ENCODE measurements at places on chromosomes 16 and 17. TPM values are rescaled to one million over a fixed set of nuclear protein-coding genes. Genes with fewer than 3 reads are reported as not detected.
A peak's percentile ranks its signal among the peaks of the same experiment; 100 is the strongest.

The KRT27 gene
- not detected for total RNA-seq

The BPTF gene
- 203 TPM for total RNA-seq

The CLDN7 gene
- 174 TPM for total RNA-seq

The KRTAP9-8 gene
- total RNA-seq, result not detected

The CD300H gene
- total RNA-seq, result not detected

DNA sequence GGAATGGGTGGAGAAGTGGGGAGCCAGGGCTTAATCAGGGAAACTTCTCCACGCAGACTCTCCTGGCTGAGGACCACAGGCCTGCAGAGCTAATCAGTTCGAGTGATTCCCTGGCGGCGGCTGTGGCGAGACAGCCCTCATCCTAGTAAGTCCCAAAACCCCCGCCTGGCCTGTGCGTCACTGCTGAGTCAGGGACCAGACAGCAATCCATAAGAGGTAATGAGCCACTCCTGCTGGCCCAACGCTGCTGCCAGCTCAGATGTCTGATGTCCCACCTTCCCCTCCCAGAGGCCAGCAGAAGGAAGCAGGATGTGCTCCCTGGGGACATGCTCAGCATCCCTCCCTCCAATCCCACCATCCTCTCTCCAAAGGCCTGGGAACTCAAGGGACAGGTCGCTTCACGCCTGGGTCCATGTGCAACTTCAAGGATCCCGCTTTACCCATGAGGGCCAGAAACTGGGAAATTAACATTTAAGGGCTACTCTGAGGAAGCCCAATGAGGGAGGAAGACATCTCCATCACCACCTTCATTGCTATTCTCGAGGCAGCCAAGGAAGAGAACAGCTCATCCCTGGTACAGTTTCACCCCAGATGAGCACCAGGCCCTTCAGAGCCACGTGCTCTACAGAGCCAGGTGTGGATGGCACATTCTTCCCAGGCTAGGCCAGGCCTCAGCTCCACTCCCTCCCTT lies 7.9 kb downstream of the ACLY start:
- no peaks in the 10 kb centered on the region for H3K27me3 ChIP-seq
- no peak for DNase-seq
- no peak overlapping the region for H3K27ac ChIP-seq
- no peaks in the 10 kb centered on the region for H3K4me1 ChIP-seq
- H3K4me3 ChIP-seq, result 0 out of 3 replicates have a peak overlapping the region, but pooled peaks have one; percentile 23

DNA sequence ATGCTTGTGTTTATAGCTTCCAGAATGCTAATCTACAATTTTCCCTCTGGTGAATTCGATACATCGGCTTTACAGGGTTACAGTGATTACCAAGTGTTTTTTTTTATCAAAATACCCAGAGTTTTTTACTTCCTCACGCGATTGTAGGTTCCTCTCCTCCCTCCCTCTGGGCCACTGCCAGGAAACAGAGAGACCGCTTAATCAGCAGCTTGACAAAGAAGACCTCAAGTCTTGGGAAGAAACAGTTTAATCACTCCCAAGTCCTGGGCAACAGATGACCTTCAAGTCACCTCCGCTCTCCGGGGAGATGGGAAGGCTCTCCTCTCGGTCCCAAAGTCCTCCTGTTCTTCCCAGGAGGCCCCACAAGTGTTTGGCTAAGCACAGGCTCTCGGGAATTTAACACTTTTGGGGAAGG lies 23.5 kb downstream of the SMTNL2 start:
- no peaks in the 10 kb centered on the region for H3K4me1 ChIP-seq
- H3K27ac ChIP-seq, result no peak overlapping the region
- no peak overlapping the region for H3K4me3 ChIP-seq
- peak; percentile 27 for DNase-seq
- H3K36me3 ChIP-seq, result no peaks in the 10 kb centered on the region
- H3K27me3 ChIP-seq, result no peaks in the 10 kb centered on the region

DNA sequence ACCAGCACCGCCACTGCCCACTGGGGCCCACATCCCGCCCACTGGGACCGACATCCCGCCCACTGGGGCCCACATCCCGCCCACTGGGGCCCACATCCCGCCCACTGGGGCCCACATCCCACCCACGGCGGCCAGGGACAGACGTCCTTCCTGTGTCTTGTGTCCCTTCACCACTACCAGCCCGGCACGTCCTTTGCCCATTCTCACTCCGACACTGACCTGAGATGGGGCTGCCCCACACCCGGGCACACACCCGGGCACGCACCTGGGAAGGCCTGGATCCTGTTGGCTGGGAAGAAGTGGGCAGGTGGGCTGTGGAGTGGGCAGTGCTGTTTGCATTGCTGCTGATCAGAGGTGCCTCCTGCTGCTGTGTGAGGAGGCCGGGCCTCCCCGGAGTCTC lies 28.4 kb upstream of the GNG13 start:
- no peaks in the 10 kb centered on the region for H3K27me3 ChIP-seq
- H3K27ac ChIP-seq, result no peak overlapping the region
- DNase-seq, result no peak
- H3K36me3 ChIP-seq, result no peaks in the 10 kb centered on the region

DNA sequence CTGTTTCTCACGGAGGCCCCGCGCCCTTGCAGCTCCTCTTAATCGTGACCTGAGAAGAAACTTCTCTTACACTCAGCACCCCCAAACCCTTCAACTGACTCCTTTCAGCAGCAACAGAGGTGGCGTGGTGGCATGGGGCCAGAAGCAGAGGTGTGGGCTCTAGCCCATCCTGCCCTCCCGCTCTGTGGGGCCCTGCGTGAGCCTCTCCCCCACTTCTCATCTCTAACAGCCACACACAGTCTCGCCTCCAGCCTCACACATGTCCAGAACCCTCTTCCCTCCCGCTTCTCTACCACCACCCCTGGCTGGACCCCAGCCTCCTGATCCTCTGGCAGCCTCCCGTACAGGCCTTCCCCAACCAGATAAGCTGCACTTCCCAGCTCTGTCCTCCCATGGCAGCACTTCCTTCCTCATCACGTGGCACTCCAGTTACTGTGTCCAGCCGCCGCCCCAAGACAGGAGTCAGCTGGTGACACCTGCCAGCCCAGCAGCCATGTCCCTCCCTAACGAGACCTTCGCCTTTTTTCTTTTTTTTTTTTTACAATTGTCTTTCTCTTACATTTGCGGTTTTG lies 30.5 kb downstream of the NSMCE1 start:
- no peak overlapping the region for H3K27ac ChIP-seq
- H3K36me3 ChIP-seq, result no peaks in the 10 kb centered on the region
- no peak overlapping the region for H3K4me3 ChIP-seq
- DNase-seq, result no peak
- no peaks in the 10 kb centered on the region for H3K27me3 ChIP-seq

GRCh38 chr17:3864534-3864933 lies 18.5 kb upstream of the NCBP3 start:
- no peaks in the 10 kb centered on the region for H3K27me3 ChIP-seq
- H3K4me3 ChIP-seq, result no peak overlapping the region
- DNase-seq, result no peak
- 0 out of 2 replicates have a peak, but pooled peaks cover 3% of the 10 kb centered on the region for H3K36me3 ChIP-seq
- H3K27ac ChIP-seq, result no peak overlapping the region

DNA sequence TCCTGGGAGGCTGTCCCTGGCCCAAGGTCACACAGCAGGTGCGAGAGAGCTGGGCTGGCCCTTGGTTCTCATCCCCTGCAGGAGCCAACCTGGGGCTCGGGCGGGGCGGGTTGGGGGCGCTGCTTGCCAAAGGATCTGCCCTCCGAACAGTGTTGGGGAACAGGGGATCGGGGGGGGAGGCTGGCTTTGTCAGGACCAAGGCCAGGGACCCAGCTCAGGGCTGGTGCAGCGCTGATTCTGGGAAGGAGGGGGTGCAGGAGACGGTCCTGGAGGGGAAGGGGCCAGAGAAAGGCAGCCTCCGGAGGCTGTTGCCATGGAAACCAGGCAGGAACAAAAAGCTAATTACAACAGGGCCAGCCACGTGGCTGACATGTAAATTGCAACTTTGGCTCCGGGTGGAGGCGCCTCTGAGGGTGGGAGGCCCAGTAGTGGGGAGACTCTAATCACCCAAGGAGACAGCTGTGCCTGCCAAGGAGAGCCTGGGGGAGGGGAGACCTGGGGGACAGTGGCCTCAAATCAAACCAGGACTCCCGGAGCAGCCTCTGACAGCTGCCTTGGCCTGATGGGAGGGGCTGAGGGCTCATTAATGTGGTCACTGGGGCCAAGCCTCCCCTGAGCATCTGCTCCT lies 1.3 kb downstream of the TUBB3 start:
- no peaks in the 10 kb centered on the region for H3K27me3 ChIP-seq
- H3K36me3 ChIP-seq, result peaks cover 8% of the 10 kb centered on the region
- no peaks in the 10 kb centered on the region for H3K4me1 ChIP-seq
- peak; percentile 85 for DNase-seq

DNA sequence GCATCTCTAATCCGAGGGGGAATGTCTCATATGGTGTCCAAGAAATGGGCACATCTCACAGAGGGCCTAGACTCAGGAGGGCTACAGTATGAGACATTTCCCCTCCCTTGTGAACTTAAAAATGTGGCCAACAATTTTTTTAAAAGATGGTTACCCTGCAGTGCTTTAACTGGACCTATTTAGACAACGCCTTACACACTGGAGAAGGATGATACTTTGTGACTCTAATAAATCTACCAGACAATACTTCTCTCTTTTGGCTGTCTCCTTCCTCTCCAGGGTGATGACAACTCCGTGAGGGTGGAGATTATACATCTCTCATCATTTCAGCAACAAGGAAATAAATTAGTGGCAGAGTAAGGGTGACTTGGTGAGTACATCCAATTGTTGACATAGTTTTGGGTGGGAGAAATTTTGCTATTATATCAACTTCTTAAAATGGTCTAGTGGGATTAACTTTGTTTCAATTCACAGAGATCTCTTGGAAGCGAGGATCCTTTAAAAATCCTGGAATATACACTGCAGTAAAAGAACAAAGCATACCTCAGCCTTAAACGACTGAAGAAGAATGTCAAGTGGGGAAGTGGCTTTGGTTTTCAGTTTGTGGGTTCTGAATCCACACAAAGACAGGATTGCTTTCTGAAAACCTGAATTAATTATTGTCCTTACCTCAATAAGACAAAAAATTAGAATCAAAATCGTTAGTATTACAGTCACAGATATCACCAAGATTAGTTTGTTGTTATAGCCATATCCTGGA lies 89.8 kb downstream of the KPNA2 start:
- H3K4me1 ChIP-seq, result no peaks in the 10 kb centered on the region
- H3K4me3 ChIP-seq, result no peak overlapping the region
- peaks cover 11% of the 10 kb centered on the region for H3K36me3 ChIP-seq
- no peak for DNase-seq
- H3K27ac ChIP-seq, result no peak overlapping the region

DNA sequence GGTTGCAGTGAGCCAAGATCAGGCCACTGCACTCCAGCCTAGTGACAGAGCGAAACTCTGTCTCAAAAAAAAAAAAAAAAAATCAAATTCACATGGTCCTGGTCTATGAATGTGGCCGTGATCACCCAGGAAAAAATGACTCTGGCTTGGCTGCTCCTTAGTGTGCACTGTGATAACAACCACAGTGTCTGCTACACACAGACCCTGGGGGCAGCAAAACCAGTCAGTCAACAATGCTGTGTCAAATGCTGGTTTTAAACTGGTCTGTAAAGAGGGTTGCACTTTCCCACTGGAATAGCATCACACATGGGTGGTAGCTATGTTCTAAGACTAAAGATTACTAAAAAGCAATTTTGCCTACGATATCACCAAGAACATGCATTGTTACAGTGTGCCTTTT lies 71.0 kb downstream of the ARHGAP17 start:
- no peak for DNase-seq
- H3K27ac ChIP-seq, result no peak overlapping the region
- H3K4me1 ChIP-seq, result no peaks in the 10 kb centered on the region
- H3K36me3 ChIP-seq, result peaks cover 79% of the 10 kb centered on the region

- no peaks in the 10 kb centered on the region for H3K4me1 ChIP-seq
- H3K4me3 ChIP-seq, result no peak overlapping the region
- DNase-seq, result no peak
- H3K27me3 ChIP-seq, result peaks cover 2% of the 10 kb centered on the region
These were observed 9.4 kb downstream of the CD300LF start for GRCh38 chr17:74703311-74703710.

- H3K4me3 ChIP-seq, result peak overlapping the region; percentile 42
- no peaks in the 10 kb centered on the region for H3K4me1 ChIP-seq
- no peak overlapping the region for H3K27ac ChIP-seq
- H3K36me3 ChIP-seq, result peaks cover 12% of the 10 kb centered on the region
These were observed 30.9 kb downstream of the DCAKD start for GRCh38 chr17:45020354-45021138.

All from H9 (cell line).